A549 treated with GW870086 at 1 μM for 4 hours (cell line): ENCODE measurements at places on chromosomes 3 and 15. TPM values are rescaled to one million over a fixed set of nuclear protein-coding genes. Genes with fewer than 3 reads are reported as not detected.

The ADGRG7 gene
- total RNA-seq: not detected in 5 replicates

The SGO1 gene
- total RNA-seq: 13.6 to 18.3 TPM (median 15.5 TPM) in 5 replicates

The SLC12A1 gene
- not detected in 5 replicates for total RNA-seq

The CCDC39 gene
- 0.17 TPM in 1 of 5 replicates, not detected in the others for total RNA-seq

The CPLX3 gene
- 0.07 to 0.13 TPM in 2 of 5 replicates, not detected in the others for total RNA-seq

The ITIH3 gene
- total RNA-seq: 0.08 to 0.22 TPM (median 0.17 TPM) in 4 of 5 replicates, not detected in the other

The ITIH1 gene
- not detected in 5 replicates for total RNA-seq
